ENCODE measurements at places on chromosomes 5 and 9.
A peak's percentile ranks its signal among the peaks of the same experiment; 100 is the strongest.

DNA sequence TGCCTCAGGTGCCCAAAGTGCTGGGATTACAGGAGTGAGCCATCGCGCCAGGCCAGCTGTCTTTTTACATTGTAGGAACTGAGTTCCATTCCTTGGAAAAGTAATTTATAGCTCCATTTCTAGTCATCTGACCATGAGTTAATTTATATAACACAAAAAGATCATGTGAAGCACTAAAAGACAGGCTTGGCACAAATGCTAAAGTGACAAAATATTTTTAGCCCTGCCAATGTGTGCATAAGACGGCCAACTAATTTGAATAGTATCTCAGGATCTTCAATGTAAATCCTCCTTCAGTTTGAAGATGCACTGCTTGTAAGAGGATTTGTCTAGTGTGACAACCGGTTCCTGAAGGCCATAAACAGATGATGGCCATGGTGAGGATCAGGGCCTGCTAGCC, 49.1 kb downstream of the MTMR12 start:
- no peak overlapping the region for H3K27ac ChIP-seq
- H3K27me3 ChIP-seq, result no peaks in the 10 kb centered on the region
- H3K4me1 ChIP-seq, result no peaks in the 10 kb centered on the region
- no peak overlapping the region for H3K4me3 ChIP-seq

- no peaks in the 10 kb centered on the region for H3K36me3 ChIP-seq
- H3K27me3 ChIP-seq, result peaks cover 10% of the 10 kb centered on the region
- H3K4me1 ChIP-seq, result 0 out of 2 replicates have a peak, but pooled peaks cover 2% of the 10 kb centered on the region
- DNase-seq, result no peak
- H3K4me3 ChIP-seq, result no peak overlapping the region
- H3K27ac ChIP-seq, result no peak overlapping the region
These were observed 21.0 kb downstream of the ISL1 start for GRCh38 chr5:51404255-51404654.

GRCh38 chr5:161988077-161988476, 79.5 kb upstream of the GABRG2 start:
- no peak overlapping the region for H3K27ac ChIP-seq
- no peaks in the 10 kb centered on the region for H3K4me1 ChIP-seq
- H3K4me3 ChIP-seq, result no peak overlapping the region
- H3K36me3 ChIP-seq, result no peaks in the 10 kb centered on the region
- H3K27me3 ChIP-seq, result no peaks in the 10 kb centered on the region

GRCh38 chr5:76849419-76850291, at the start of gene S100Z:
Gene S100Z, plus strand, starts transcription at chr5:76850014. Its CDS starts 25,346 bp downstream, at chr5:76875360.
- H3K27me3 ChIP-seq, result no peaks in the 10 kb centered on the region
- no peaks in the 10 kb centered on the region for H3K36me3 ChIP-seq
- H3K4me1 ChIP-seq, result no peaks in the 10 kb centered on the region
- no peak within 1 kb of the TSS for H3K27ac ChIP-seq
- no peak for DNase-seq

DNA sequence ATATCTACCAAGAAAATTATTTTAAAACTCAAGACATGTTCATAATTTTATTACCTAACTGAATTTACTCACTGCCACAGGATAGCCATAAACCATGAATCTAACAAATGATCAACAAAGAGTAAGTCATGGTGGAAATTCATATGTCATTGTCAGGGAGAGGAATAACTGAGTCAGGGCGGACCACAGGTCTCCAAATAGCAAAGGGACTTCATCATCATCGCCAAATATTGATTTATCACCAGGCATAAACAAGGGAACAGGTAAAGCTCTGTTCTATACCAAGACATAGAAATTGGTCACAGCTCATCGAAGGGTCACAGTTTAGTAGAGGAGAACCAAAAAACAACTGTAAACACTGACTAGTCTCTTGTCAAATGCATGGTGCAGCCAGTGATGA, 94.8 kb downstream of the CTNND2 start:
- H3K4me1 ChIP-seq, result no peaks in the 10 kb centered on the region
- no peak overlapping the region for H3K4me3 ChIP-seq
- H3K27ac ChIP-seq, result no peak overlapping the region
- no peaks in the 10 kb centered on the region for H3K36me3 ChIP-seq
- no peak for DNase-seq

GRCh38 chr9:16510482-16510881, 360.0 kb downstream of the BNC2 start:
- peaks cover 4% of the 10 kb centered on the region for H3K4me1 ChIP-seq
- DNase-seq, result no peak
- no peak overlapping the region for H3K27ac ChIP-seq
- H3K27me3 ChIP-seq, result no peaks in the 10 kb centered on the region
- H3K36me3 ChIP-seq, result no peaks in the 10 kb centered on the region

- H3K4me3 ChIP-seq, result no peak overlapping the region
- H3K36me3 ChIP-seq, result no peaks in the 10 kb centered on the region
- H3K27me3 ChIP-seq, result no peaks in the 10 kb centered on the region
These were observed 28.4 kb downstream of the RUSC2 start for GRCh38 chr9:35518225-35518821.

GRCh38 chr5:146073239-146073900, 32.0 kb downstream of the PLAC8L1 start:
- no peak overlapping the region for H3K4me3 ChIP-seq
- no peaks in the 10 kb centered on the region for H3K36me3 ChIP-seq
- no peak for DNase-seq
- peaks cover 9% of the 10 kb centered on the region for H3K4me1 ChIP-seq
- no peaks in the 10 kb centered on the region for H3K27me3 ChIP-seq

- no peak overlapping the region for H3K4me3 ChIP-seq
- H3K4me1 ChIP-seq, result no peaks in the 10 kb centered on the region
- H3K27ac ChIP-seq, result no peak overlapping the region
These were observed 31.8 kb downstream of the SPATA31C2 start for GRCh38 chr9:88106492-88106891.

GRCh38 chr5:172647352-172648012, 6.4 kb downstream of the NEURL1B start:
- no peak overlapping the region for H3K4me3 ChIP-seq
- H3K27ac ChIP-seq, result no peak overlapping the region
- no peak for DNase-seq

DNA sequence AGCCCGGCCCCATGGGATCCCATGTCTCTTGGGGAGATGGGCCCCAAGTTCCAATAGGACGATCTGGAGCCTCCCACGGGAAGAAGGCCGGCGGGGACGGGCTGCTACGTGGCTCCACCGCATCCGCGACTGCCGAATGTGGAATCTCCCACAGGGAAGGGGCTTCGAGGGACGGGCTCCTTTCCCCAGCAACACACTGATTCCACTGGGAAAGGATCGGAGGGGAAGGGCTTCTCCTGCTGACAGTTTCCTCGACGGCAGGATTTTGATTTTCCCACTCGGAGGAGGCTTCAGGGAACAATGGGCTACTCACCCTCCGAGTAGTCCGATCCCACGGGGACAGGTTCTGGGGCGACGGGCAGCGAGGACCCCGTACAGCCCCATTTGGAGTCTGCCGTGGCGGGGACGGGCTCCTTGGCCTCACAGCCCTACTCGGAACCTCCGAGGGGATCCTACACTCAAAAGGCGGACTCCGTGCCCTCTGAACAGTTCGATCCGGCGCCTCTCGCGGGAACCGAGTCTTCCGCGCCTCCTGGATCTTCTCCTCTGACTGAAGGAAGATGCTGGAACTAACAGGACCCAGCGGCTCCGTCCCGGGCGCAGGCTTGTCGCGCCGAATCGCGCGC, 1.3 kb downstream of the PROB1 start:
- 0 out of 2 replicates have a peak, but pooled peaks cover 2% of the 10 kb centered on the region for H3K36me3 ChIP-seq
- peaks cover 9% of the 10 kb centered on the region for H3K4me1 ChIP-seq
- H3K4me3 ChIP-seq, result peak overlapping the region; percentile 48

DNA sequence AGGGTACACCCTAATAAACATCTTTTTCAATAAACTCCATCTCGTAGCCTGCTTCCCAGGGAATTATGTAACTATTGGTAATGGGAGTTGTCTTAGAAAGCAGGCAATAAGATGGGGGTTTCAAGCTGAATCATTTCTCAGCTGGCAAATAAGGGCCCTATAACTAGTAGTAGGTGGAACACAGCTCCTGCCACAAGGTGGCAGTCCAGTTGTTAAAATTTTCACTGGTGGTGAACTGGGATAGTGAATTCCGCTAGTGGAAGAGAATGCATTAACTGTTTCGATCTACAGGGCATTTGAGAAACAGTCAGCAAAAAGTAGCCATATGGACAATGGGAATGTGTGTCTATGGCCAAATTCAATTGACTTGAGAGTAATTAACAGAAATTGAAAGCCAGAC, 27.7 kb downstream of the PCDHB15 start:
- no peaks in the 10 kb centered on the region for H3K4me1 ChIP-seq
- no peaks in the 10 kb centered on the region for H3K36me3 ChIP-seq
- no peak overlapping the region for H3K27ac ChIP-seq
- H3K4me3 ChIP-seq, result no peak overlapping the region
- DNase-seq, result peak; percentile 5

GRCh38 chr9:121972501-121972981, 120.6 kb downstream of the TTLL11 start:
- no peaks in the 10 kb centered on the region for H3K27me3 ChIP-seq
- no peaks in the 10 kb centered on the region for H3K36me3 ChIP-seq
- no peak overlapping the region for H3K27ac ChIP-seq
- H3K4me1 ChIP-seq, result no peaks in the 10 kb centered on the region
- H3K4me3 ChIP-seq, result no peak overlapping the region

- H3K4me3 ChIP-seq, result no peak overlapping the region
- DNase-seq, result no peak
- no peak overlapping the region for H3K27ac ChIP-seq
- no peaks in the 10 kb centered on the region for H3K27me3 ChIP-seq
- no peaks in the 10 kb centered on the region for H3K4me1 ChIP-seq
These were observed 11.0 kb downstream of the NELFB start for GRCh38 chr9:137266162-137266527.

DNA sequence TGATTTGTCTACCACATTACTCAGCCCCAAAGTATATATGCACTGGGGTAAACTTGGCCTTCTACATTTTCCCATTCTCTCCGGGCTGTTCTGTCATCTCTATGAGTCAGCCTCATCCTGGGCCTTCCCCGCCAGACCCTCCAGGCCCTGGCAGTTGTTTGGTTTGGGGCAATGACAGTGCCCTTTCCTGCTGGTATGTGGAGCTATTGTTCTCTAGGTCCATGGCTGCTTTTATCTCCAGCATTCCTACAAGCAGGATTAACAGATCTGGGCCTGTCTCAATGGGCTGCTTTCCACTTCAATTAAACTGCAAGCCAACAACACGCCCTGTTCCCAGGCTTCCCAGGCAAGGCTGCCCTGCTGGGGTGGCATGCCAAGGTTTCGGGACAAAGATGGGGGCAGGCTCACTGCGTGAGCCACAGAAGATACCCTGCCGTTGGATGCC, 136.4 kb downstream of the SLIT3 start:
- DNase-seq, result no peak
- no peaks in the 10 kb centered on the region for H3K4me1 ChIP-seq
- no peaks in the 10 kb centered on the region for H3K36me3 ChIP-seq
- H3K4me3 ChIP-seq, result no peak overlapping the region
- H3K27ac ChIP-seq, result no peak overlapping the region

GRCh38 chr5:10423022-10423421, 18.7 kb upstream of the ROPN1L start:
- no peak overlapping the region for H3K27ac ChIP-seq
- H3K36me3 ChIP-seq, result peaks cover 2% of the 10 kb centered on the region
- H3K4me3 ChIP-seq, result no peak overlapping the region
- H3K27me3 ChIP-seq, result no peaks in the 10 kb centered on the region

DNA sequence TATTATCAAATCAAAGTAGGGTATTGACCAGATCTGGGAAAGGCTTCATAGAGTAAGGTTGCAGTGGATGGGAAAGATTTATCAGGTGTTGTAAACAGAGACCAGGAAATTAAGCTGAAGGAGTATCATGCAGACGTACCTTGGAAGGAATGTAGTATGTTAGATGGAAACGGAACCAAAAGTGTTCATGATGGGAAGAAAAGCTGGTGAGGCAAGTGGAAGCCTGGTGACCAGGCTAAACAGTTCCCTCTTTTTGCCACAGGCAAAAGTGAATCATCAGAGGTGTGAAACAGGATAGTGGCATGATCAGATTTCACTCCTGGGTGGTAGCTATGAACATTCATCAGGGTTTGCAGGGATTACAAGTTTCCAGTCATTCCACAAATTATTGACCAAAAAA, 780.1 kb upstream of the DMAC1 start:
- H3K27ac ChIP-seq, result no peak overlapping the region
- H3K4me1 ChIP-seq, result no peaks in the 10 kb centered on the region
- H3K36me3 ChIP-seq, result no peaks in the 10 kb centered on the region
- H3K4me3 ChIP-seq, result no peak overlapping the region

DNA sequence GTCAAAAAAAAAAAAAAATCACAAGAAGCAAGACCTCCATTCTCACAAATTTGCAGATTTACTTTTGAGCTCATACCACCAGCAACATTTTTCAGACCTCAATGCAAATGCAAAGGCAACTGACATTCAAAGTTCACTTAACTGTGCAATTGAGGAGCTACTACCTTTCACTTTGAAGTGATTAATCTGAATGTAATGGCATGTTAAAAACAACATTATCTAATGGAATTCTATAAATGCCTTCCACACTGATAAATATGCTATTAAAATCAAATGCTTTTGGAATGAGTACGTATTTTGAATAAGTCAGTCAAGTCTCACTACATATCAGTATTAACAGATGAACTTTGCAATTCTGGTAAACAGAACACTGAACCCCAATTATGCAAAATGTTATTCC, 32.3 kb downstream of the UBQLN1 start:
- peaks cover 10% of the 10 kb centered on the region for H3K36me3 ChIP-seq
- H3K4me3 ChIP-seq, result no peak overlapping the region
- no peaks in the 10 kb centered on the region for H3K27me3 ChIP-seq
- no peak for DNase-seq
- no peaks in the 10 kb centered on the region for H3K4me1 ChIP-seq
- no peak overlapping the region for H3K27ac ChIP-seq

DNA sequence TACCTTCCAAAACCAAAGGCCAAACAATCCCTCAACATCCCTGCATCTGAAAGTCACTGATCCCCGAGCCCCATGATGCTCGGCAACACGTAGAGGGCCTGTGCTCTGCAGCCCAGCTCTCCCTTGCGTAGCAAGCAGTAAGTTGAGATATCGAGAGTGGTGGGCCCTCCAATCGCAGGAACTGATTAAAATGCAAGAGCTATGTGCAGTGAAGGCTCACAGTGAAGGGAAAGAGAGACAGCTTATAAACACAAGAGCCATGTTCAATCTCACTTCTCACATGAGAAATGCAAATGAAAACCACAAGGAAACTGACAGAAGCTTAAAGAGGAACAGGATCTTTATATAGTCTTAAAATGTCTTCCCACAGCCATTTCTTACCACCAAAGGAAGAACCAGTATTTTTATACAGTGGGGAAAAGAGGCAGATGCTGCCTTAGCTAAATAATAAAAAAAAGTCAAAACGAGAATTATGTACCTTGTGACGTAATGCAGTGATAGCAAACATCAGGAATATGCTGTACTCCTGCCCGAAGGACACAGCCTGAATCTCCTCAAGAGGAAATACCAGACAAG, 24.6 kb downstream of the TTF1 start:
- DNase-seq, result no peak
- no peaks in the 10 kb centered on the region for H3K27me3 ChIP-seq
- H3K4me1 ChIP-seq, result no peaks in the 10 kb centered on the region
- H3K4me3 ChIP-seq, result no peak overlapping the region

GRCh38 chr9:95826183-95826838, 49.2 kb upstream of the ERCC6L2 start:
- no peaks in the 10 kb centered on the region for H3K36me3 ChIP-seq
- H3K4me1 ChIP-seq, result no peaks in the 10 kb centered on the region
- H3K27ac ChIP-seq, result no peak overlapping the region
- no peak overlapping the region for H3K4me3 ChIP-seq

- H3K4me1 ChIP-seq, result peaks cover 2% of the 10 kb centered on the region
- H3K4me3 ChIP-seq, result no peak overlapping the region
- no peaks in the 10 kb centered on the region for H3K36me3 ChIP-seq
These were observed 44.3 kb upstream of the GPR151 start for GRCh38 chr5:146560205-146560812.

All from iPS DF 6.9 (cell line).